Progenitor cell of endocrine pancreas (in vitro differentiated cells): ENCODE measurements at places on chromosomes 5 and 9. TPM values are rescaled to one million over a fixed set of nuclear protein-coding genes. Genes with fewer than 3 reads are reported as not detected.

Gene PDE6A
- 0.07 TPM in 1 of 2 replicates, not detected in the other for total RNA-seq

Gene FABP6
- total RNA-seq: 0.55 TPM in 1 of 2 replicates, not detected in the other

Gene WDR31
- 5.1 and 5.7 TPM in 2 replicates for total RNA-seq

Gene QRFP
- total RNA-seq: not detected in 2 replicates

Gene TMOD1
- total RNA-seq: 10.1 and 10.6 TPM in 2 replicates

Gene SCAMP1
- total RNA-seq: 43.5 and 44.3 TPM in 2 replicates

Gene NPDC1
- total RNA-seq: 62.0 and 73.2 TPM in 2 replicates

Gene TAF11L5
- not detected in 2 replicates for total RNA-seq

Gene UBAP2
- total RNA-seq: 56.7 and 58.1 TPM in 2 replicates

Gene PCDHB5
- total RNA-seq: 29.4 and 32.4 TPM in 2 replicates

Gene CTSL
- 38.6 and 47.5 TPM in 2 replicates for total RNA-seq

Gene ST8SIA4
- total RNA-seq: 5.5 and 6.8 TPM in 2 replicates

Gene NR2F1
- total RNA-seq: 34.8 and 35.4 TPM in 2 replicates

Gene PHF24
- total RNA-seq: 0.29 and 0.38 TPM in 2 replicates

Gene LTC4S
- 5.5 and 6.9 TPM in 2 replicates for total RNA-seq

Gene MYOT
- total RNA-seq: not detected in 2 replicates

Gene CCNI2
- total RNA-seq: 0.36 and 0.49 TPM in 2 replicates

Gene WNK2
- total RNA-seq: 302 and 345 TPM in 2 replicates

Gene COL15A1
- total RNA-seq: not detected in 2 replicates

Gene ZBED3
- 37.1 and 38.0 TPM in 2 replicates for total RNA-seq

Gene IFNE
- total RNA-seq: 2.5 and 3.6 TPM in 2 replicates

Gene ANGPTL2
- 4.7 and 5.3 TPM in 2 replicates for total RNA-seq

Gene PLEKHG4B
- 56.8 and 59.5 TPM in 2 replicates for total RNA-seq

Gene FOXD4L5
- 0.24 and 0.29 TPM in 2 replicates for total RNA-seq

Gene FAF2
- total RNA-seq: 53.6 and 54.6 TPM in 2 replicates

Gene FGD3
- 9.6 and 12.0 TPM in 2 replicates for total RNA-seq

Gene BTNL9
- total RNA-seq: not detected in 2 replicates

Gene FGFR4
- 244 and 258 TPM in 2 replicates for total RNA-seq

Gene CD14
- total RNA-seq: 0.36 TPM in 1 of 2 replicates, not detected in the other
